ENCODE measurements at places on chromosomes 5 and 9. TPM values are rescaled to one million over a fixed set of nuclear protein-coding genes. Genes with fewer than 3 reads are reported as not detected.

LCN9 gene
- not detected for total RNA-seq

DNA sequence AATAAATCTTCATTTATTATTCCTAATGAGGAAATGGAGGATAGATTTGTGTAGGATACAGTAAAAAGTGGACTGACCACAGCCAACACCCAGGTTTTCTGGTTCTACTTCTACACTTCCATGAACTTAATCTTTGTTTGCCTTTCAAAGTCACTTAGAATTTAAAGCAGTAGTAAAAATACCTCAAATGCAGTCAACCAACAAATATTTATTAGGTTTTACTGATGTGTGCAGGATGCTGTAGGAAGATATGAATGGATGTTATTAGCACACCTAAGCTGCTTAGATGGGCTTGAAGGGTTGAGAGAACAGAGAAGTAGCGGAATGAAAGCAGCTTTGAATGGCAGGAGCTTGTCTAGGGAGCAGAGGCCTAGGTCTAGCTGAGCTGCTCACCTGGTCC is 201.1 kb downstream of the PALM2AKAP2 start:
- no peak for DNase-seq
- peaks cover 5% of the 10 kb centered on the region for H3K4me1 ChIP-seq
- no peaks in the 10 kb centered on the region for H3K36me3 ChIP-seq
- no peak overlapping the region for H3K27ac ChIP-seq
- no peak overlapping the region for H3K4me3 ChIP-seq

DNA sequence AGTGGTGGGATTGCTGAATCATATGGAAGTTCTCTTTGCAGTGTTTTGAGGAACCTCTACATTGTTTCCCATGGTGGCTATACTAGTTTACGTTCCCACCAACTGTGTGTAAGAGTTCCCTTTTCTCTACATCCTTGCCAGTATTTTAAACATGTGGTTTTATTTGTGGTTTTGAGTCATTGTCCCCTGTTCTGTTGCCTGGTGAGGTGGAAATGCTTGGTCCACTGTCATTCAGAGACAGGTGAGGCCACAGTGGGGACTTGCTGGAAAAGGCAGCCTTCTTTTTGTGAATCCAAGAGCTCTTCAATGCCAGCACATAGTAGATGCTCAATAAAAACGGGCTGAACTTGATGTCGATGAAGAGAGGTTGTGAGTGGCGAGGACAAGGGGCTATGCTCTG is 44.2 kb downstream of the SH3PXD2B start:
- no peak overlapping the region for H3K4me3 ChIP-seq
- no peak overlapping the region for H3K27ac ChIP-seq
- no peak for DNase-seq
- peaks cover 57% of the 10 kb centered on the region for H3K27me3 ChIP-seq

GRCh38 chr5:5483350-5483749 is 60.9 kb downstream of the ICE1 start:
- no peaks in the 10 kb centered on the region for H3K27me3 ChIP-seq
- H3K36me3 ChIP-seq, result no peaks in the 10 kb centered on the region
- H3K27ac ChIP-seq, result peak overlapping the region; percentile 32
- H3K4me3 ChIP-seq, result no peak overlapping the region
- no peak for DNase-seq

DNA sequence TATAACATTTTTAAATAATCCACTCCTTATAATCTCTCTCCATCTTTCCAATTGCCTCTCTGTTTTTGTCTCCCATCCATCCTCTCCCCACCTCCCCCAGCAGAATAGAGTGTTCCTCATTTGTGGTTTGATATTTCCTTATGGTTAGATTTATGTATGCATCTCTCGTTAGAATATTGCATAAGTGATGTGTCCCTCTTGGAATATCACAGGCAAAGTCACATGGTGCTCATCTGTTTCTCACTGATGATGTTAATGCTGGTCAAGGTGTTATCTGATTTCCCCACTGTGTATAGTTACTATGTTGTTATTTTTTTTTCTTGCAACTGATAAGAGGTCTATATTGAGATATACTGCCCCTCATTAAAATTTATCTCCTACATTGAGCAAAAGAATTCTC is 3.1 kb upstream of the LRRC70 start:
- no peak for DNase-seq
- no peak overlapping the region for H3K4me3 ChIP-seq
- H3K27ac ChIP-seq, result peak overlapping the region; percentile 2
- no peaks in the 10 kb centered on the region for H3K27me3 ChIP-seq
- H3K4me1 ChIP-seq, result peaks cover 16% of the 10 kb centered on the region
- H3K36me3 ChIP-seq, result peaks cover 3% of the 10 kb centered on the region

GRCh38 chr9:80158131-80158530 is 586.4 kb downstream of the TLE4 start:
- DNase-seq, result no peak
- H3K27me3 ChIP-seq, result peaks cover 18% of the 10 kb centered on the region
- peaks cover 2% of the 10 kb centered on the region for H3K36me3 ChIP-seq
- no peaks in the 10 kb centered on the region for H3K4me1 ChIP-seq

CCL28 gene
- total RNA-seq, result 14.9 TPM

GRCh38 chr9:138060365-138060764 is 182.8 kb downstream of the CACNA1B start:
- H3K27ac ChIP-seq, result no peak overlapping the region
- no peak for DNase-seq
- no peaks in the 10 kb centered on the region for H3K4me1 ChIP-seq
- H3K27me3 ChIP-seq, result peaks cover 40% of the 10 kb centered on the region

DNA sequence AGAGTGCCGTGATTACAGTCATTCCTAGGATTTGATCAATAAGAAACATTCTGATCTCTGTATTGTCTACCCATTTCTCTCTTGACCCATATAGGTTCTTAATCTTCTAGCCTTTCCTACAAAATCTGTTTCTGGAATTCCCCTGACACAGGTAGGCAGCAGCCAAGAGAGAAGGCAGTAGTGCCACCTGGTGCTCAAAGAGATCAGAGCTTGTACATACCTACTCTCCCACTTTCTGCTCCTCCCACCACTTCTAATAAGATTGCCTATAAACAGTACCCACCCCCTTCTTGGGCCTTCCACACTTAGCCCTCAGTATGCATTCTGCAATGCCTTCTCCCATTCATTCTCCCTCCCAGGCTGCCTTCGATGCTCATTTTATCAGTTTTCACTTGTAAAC is 117.4 kb upstream of the RORB start:
- H3K4me1 ChIP-seq, result no peaks in the 10 kb centered on the region
- no peak overlapping the region for H3K27ac ChIP-seq
- no peak overlapping the region for H3K4me3 ChIP-seq
- DNase-seq, result no peak

GRCh38 chr5:38112938-38113337 is 145.4 kb upstream of the EGFLAM start:
- DNase-seq, result no peak
- no peaks in the 10 kb centered on the region for H3K36me3 ChIP-seq
- H3K4me1 ChIP-seq, result no peaks in the 10 kb centered on the region
- no peak overlapping the region for H3K4me3 ChIP-seq
- H3K27ac ChIP-seq, result no peak overlapping the region

- H3K27ac ChIP-seq, result no peak overlapping the region
- H3K4me1 ChIP-seq, result peaks cover 15% of the 10 kb centered on the region
- H3K4me3 ChIP-seq, result peak overlapping the region; percentile 28
Observed at GRCh38 chr9:87812375-87813118, 70.1 kb upstream of the SPATA31E1 start.

HAPLN1 gene
- total RNA-seq, result not detected

GRCh38 chr5:143130613-143131305 is 272.7 kb downstream of the NR3C1 start:
- no peaks in the 10 kb centered on the region for H3K27me3 ChIP-seq
- H3K36me3 ChIP-seq, result peaks cover 4% of the 10 kb centered on the region
- peaks cover 2% of the 10 kb centered on the region for H3K4me1 ChIP-seq
- DNase-seq, result no peak
- no peak overlapping the region for H3K4me3 ChIP-seq

DNA sequence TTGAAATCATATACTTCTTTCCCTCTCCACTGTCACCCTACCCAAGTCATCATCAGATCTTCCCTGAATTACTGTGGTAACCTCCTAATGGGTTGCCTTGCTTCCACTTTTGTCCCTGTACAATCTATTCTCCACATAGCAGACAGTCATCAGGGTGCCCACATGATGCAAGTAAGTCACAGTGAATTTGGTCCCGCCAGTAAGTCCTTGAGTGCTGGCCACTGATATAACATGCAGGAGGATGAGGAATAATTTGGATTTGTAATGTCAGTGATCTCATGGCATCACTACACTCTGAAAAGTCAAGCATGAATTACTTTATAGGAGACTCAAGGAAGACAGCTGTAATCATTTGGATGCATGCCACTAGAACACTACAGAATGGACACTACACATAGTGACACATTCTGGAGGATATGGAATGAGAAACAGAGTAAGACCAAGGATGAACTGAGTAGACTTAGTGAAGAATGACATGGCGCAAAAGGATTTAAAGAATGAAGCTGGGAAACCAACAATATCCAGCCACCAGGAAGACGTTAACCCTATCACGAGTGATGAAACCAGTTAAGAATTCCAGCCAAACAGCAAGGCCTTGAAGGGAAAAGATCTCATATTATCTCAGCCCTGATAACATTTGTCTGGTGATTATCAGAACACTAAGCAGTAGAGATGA is 28.6 kb downstream of the MARCHF3 start:
- H3K36me3 ChIP-seq, result peaks cover 11% of the 10 kb centered on the region
- H3K27ac ChIP-seq, result no peak overlapping the region
- H3K4me1 ChIP-seq, result peaks cover 6% of the 10 kb centered on the region
- H3K4me3 ChIP-seq, result no peak overlapping the region
- peaks cover 4% of the 10 kb centered on the region for H3K27me3 ChIP-seq
- no peak for DNase-seq

PRLR gene
- not detected for total RNA-seq

- no peak for DNase-seq
- peaks cover 42% of the 10 kb centered on the region for H3K4me1 ChIP-seq
- H3K27ac ChIP-seq, result peak overlapping the region; percentile 95
- no peaks in the 10 kb centered on the region for H3K27me3 ChIP-seq
- peak overlapping the region; percentile 96 for H3K4me3 ChIP-seq
- H3K36me3 ChIP-seq, result peaks cover 4% of the 10 kb centered on the region
Observed at GRCh38 chr5:59038798-59039295, 456.0 kb downstream of the RAB3C start.

DNA sequence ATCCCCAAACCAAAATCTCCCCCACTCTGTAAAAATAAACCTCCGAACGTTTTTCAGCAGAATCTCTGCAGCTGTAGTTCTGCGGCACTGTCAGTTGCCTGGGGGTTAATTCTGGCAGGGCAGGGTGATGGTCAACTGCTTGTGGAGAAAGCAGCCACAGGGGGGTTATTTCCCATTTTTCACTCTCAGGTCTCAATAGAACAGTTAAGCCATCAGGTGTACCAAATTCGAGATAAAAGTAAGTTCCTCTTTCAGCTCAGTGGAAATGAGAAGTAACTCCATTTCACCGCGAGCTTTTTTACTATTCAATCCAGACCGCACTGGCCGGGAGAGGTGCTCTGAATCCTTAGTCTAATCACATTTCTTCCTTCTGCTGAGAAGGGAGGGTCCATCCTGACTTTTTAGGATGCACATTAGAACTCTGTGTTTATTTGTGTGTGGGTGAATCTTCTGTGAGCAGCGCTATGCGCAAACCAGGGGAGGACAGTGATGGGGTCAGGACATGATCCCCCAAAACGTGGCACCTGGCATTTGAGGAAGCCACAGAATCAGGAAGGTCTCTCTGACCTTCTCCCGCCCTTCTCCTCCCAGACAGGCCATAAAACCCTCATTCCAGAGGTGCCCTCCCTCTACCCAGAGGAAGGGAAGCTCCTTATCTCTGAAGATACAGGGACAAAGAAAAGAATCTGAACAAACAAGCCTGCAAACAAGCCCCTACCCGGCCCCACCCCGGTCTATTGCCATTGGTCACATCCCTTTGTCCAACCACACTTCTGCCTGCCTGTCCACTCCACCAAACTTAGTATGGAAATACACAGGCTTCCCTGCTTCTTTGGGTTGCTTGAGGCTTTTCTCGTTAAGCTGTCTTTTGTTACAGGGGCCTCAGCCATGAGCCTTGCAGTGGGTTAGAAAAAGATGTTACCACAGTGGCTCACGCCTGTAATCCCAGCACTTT is 229.0 kb downstream of the ROR2 start:
- no peak overlapping the region for H3K4me3 ChIP-seq
- peaks cover 52% of the 10 kb centered on the region for H3K27me3 ChIP-seq
- no peak for DNase-seq
- H3K36me3 ChIP-seq, result no peaks in the 10 kb centered on the region
- peaks cover 2% of the 10 kb centered on the region for H3K4me1 ChIP-seq
- H3K27ac ChIP-seq, result no peak overlapping the region

PPP3R2 gene
- not detected for total RNA-seq

- H3K4me1 ChIP-seq, result no peaks in the 10 kb centered on the region
- H3K4me3 ChIP-seq, result no peak overlapping the region
- no peaks in the 10 kb centered on the region for H3K36me3 ChIP-seq
- DNase-seq, result no peak
- H3K27ac ChIP-seq, result no peak overlapping the region
- peaks cover 29% of the 10 kb centered on the region for H3K27me3 ChIP-seq
Observed at GRCh38 chr5:149672701-149673476, 57.2 kb upstream of the PPARGC1B start.

PTGES gene
- total RNA-seq, result not detected

- no peak overlapping the region for H3K27ac ChIP-seq
- no peak overlapping the region for H3K4me3 ChIP-seq
- H3K27me3 ChIP-seq, result peaks cover 36% of the 10 kb centered on the region
- H3K4me1 ChIP-seq, result no peaks in the 10 kb centered on the region
- no peak for DNase-seq
Observed at GRCh38 chr5:103456476-103456875, 106.1 kb downstream of the NUDT12 start.

NR5A1 gene
- total RNA-seq, result not detected

DNA sequence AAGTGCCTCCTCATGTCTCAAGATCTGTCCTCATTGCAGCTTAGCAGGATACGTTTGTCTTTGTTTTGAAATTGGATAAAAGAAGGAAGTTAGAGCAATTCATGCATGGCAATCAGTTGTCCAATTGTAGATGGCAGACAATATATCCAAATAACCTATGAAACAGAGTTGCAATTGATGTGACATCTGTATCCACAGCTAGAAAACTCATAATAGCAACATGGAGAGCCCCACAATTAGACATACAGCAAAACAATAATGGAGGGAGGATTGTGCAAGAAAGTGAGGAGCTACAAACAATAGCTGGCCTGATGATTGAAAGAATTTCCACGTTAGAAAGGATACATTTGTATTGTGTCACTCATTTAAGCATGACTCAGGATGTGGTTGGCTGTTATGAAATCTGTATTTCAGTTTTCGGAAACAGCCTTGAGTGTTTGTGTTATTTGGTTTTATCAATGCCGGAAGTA is 132.0 kb downstream of the FAM174A start:
- H3K4me3 ChIP-seq, result peak overlapping the region; percentile 42
- peak overlapping the region; percentile 82 for H3K27ac ChIP-seq
- no peaks in the 10 kb centered on the region for H3K36me3 ChIP-seq
- no peaks in the 10 kb centered on the region for H3K27me3 ChIP-seq
- DNase-seq, result no peak

FBN2 gene
- 0.25 TPM for total RNA-seq

IL4 gene
- total RNA-seq, result not detected

GRCh38 chr5:52915176-52915875 is 73.8 kb upstream of the ITGA2 start:
- peaks cover 10% of the 10 kb centered on the region for H3K4me1 ChIP-seq
- DNase-seq, result peak; percentile 18
- H3K27me3 ChIP-seq, result peaks cover 7% of the 10 kb centered on the region
- peak overlapping the region; percentile 80 for H3K4me3 ChIP-seq
